Naive thymus-derived CD4-positive, alpha-beta T cell (primary cell): ENCODE measurements at places on chromosomes 3 and 15. TPM values are rescaled to one million over a fixed set of nuclear protein-coding genes. Genes with fewer than 3 reads are reported as not detected.

ERC2 gene
- not detected for total RNA-seq

ROPN1 gene
- total RNA-seq: not detected

B3GALNT1 gene
- 0.42 TPM for total RNA-seq

DNA sequence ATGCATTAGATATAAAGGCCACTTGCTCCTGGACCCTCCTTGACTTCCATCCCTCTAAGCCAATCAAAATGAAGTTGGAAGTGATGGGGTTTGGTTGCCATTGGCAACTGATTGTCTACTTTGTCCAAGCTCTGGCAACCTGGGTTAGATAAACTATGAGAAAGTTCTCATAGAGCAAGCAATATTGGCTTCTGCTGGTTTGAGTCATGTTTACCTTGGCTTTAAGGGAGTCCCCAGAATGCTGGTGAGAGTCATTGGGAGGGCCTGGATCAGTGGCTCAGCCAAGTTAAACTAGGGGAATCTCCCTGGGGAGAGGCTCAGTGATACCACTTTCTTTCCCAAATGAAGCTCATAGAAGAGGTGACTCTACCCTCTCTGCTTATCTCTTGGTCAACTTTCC is 176.3 kb upstream of the ROPN1 start:
- no peak for DNase-seq

DNA sequence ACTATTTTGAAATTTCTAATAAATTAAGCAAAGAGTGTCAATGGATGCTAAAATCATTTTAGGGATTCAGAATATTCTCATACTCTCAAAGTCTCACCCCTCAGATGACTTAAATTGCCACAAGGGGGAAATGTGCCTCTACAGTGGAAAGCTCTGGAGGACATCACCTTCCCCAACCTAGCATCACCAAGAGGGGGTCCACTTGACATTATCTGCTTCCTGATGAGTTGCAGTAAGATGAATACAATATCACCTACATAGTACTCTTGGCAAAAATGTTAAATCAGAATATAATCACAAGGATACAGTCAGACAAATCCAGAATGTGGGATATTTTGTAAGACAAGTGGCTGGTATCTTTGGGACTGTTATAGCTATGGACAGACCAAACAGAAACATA is 290.1 kb downstream of the MFSD1 start:
- no peak for DNase-seq

DNA sequence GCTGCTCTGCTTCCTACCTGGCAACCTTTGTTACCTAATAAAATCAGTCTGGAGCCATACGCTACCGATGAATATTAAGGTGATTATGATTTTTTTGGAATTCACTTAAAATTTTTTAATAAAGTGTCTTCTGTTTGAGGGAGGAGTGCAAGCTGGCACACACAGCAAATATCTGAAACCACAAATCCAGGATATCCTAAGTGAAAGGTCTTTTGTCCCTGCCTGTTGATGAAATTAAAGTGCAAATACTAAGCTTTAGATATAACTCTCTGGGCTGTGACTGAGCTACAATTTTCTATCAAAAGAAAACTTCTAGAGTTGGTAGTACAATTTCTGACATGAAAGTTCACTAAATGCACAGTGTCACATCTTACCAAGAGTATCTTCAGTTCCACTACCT is 23.7 kb downstream of the HACD2 start:
- DNase-seq: no peak

GRCh38 chr15:67836955-67837354 is 2.9 kb downstream of the RNU6-1 start:
- DNase-seq: no peak

DNA sequence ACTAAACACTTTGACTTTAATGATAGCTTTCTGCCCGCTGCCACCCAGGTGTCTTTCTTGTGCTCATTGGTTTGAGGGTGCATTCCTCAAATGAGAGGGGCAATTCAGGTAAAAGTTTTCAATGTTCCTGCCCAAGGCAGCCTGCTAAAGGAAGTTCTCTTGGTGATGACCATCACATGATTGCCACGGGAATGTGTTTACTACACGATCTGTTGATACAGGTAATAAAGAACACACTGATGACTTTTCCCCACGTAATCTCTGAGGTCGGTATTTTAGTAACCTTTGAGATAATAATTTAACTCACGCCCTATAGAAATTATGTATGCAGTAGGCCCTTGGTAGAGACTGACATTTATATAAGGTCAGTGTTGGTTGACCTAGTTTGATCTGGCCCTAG is 39.3 kb downstream of the FNDC3B start:
- no peak for DNase-seq

DNA sequence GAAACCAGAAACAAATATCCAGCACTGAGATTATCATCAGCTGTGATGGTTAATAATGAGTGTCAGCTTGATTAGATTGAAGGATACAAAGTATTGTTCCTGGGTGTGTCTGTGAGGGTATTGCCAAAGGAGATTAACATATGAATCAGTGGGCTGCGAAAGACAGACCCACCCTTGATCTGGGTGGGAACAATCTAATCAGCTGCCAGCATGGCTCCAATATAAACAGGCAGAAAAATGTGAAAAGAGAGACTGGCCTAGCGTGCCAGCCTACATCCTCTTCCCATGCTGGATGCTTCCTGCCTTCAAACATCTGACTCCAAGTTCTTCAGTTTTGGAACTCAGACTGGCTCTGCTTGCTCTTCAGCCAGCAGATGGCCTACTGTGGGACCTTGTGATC is 869.5 kb downstream of the SI start:
- DNase-seq: no peak

GRCh38 chr15:99248000-99248715 is 1.2 kb downstream of the TTC23 start:
- no peak for DNase-seq

DNA sequence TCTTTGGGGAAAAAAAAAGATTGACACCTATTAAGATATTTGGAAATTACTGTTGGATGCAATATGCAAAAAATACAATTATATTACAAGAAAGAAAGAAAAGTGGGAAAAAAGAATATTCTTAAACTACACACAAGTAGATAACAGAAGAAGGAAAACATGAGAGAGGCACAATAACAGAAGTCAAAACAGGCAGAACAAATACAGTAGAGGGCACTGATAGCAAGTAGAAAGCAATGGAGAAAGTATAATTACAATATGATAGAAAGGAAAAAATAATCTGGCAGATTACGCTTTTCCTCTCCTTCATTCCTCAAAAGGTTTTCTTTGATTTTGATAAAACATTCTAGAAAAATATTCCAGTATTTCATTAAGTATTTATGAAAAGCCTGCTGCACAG is 72.1 kb downstream of the ADAM10 start:
- DNase-seq: no peak

GRCh38 chr15:99777144-99777543 is 43.9 kb upstream of the LYSMD4 start:
- DNase-seq: no peak

DNA sequence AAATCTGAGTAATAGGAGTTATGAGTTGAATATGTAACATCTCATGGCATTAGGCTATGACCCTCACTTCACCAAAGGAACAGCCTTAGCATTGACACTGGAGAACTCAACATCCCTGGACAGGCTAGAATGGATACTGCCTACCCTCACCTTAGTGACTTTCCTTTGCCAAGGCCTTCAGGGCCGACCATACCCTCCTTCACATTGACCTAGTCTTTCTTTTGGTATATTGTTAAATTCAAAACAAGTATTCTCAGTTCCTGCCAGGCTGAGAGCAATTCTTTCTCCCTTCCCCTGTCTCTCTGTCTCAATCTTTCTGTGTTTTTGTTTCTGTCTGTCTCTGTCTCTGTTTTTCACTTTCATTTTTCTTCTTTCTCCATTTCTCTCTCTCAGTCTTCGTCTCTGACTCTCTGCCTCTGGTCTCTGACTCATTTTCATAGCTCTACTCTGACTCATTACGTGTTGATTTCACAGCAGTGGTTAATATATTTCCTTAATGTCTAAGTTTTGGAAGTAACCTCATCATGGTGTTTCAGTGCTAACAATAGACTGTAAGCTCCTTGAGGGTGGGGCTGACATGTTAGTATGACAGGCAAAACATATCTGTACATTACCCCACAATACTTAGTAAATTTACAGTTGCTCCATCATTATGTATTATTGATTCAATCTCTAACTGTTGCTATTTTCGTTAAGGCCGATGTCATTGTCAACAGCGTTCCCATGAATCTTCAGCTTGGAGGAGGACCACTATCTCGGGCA is 32.5 kb downstream of the PARP15 start:
- DNase-seq: no peak

DNA sequence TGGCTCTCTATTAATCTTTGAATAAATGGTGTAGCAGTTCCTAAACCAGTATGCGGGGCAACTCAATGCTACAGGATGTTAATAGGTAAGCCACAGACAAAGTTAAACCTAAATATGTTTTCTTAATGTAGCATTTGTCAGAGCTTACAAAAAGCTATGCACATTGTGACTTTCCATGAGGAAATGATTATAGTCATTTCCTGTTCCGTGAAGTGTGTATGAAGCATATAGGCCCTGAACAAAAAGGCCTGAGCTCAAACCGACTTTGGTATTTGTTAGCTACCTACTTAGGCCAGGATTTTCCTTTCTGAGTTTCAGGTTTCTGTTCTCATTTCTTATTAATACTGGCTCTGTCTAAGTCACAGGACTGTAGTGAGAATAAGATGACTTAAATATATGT is 14.2 kb downstream of the ZNF80 start:
- DNase-seq: peak; percentile 52

GRCh38 chr3:126714276-126714900 is 10.3 kb downstream of the CHCHD6 start:
- no peak for DNase-seq

DNA sequence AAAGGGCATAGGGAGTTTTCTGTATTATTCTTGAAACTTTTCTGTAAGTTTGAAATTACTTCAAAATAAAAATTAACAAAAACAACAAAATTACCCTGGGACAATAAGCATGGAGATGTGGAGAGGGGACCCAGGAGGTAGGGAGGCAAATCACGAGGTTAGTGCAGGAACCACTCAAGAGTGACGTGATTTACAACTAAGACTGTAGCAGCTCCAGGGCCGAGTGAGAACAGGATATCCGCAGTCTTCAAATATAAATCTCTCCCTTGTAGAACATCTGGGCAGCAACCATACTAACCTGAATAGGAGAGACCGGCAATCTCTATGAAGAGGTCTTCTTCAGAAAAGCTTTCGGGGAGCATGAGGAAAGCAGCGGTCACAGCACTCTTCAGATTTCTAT is 17.3 kb downstream of the TAMM41 start:
- no peak for DNase-seq

GRCh38 chr3:135975536-135975935 is 10.0 kb downstream of the PPP2R3A start:
- no peak for DNase-seq

DNA sequence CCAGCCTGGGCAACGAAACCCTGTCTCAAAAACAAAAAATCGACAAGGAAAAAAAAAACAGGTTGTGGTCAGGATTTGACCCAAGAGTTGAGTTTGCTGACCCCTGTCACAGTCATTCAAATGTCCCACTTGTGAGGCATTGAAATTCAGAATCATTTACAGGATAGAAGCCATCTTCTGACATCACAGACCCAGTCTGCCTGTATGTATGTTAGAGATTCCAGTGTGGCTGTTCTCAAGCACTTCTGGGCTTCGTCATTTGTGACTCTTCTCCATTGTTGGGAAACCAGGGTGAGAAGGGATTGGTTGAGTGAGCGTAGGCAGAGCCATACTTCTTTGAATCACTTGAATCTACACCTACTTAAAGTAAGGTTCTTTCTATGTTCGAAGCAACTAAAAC is 57.1 kb downstream of the LMLN start:
- DNase-seq: no peak

DNA sequence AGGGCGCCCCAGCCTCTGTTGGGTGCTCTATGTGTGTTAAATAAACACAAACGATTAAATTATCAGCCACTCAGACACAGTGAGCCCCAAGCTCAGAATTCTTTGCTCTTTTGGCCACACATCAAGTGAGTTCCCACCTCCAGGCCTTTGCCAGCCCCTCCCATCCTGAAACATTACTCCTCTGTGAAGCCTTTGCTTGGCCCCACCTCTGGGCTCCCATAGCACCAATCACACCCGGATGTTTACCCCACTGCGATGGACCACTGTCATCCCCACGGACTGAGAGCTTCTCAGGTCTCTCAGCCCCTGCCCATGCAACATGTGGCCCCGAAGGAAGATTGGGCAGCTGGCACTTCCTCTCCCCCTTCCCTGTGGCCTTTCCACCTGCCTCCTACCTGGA is 85.1 kb downstream of the NUP210 start:
- no peak for DNase-seq

GRCh38 chr3:150292891-150293290 is 115.2 kb upstream of the TSC22D2 start:
- no peak for DNase-seq

DNA sequence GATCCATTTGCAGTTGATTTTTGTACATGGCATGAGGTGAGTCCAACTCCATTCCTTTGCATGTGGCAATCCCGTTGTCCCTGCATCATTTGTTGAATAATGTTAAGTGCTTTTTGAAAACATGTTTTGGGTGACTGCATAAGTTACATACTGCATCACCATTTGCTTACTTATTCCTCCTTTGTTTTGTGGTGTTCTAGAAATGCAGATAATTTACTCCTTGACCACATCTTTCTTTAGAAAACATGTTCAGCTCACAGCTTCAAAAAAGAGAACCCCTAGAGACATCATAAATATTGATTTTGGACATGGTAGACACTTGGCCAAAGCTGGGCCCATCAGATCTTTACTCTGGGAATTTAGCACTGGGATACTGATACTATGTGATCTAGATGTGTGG is 135.3 kb upstream of the DAZL start:
- no peak for DNase-seq

DNA sequence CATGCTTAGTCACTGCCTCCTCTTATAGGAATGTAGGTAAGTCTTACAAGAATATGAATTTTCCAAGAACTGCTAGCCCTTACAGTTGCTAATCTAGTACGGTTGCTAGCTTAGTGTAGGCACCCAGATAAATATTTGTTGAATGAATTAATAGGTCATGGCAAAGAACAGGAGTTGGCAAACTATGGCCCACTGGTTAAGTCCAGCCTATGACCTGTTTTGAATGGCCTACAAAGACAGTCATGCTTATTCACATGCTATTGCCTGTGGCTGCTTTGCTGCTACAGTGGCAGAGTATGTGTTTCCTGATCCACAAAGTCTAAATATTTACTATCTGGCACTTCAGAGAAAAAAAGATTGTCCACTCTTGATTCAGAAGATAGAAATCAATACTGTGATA is 631.8 kb downstream of the AGBL1 start:
- DNase-seq: no peak

GRCh38 chr3:141411251-141411771 is 43.0 kb downstream of the ZBTB38 start:
- DNase-seq: peak; percentile 40
